ENCODE measurements at places on chromosomes 7 and 10.

- no peak for DNase-seq
Measured at GRCh38 chr10:86253091-86254072, 113.2 kb downstream of the GRID1 start.

- DNase-seq: no peak
Measured at GRCh38 chr10:33661580-33662336, 327.3 kb upstream of the NRP1 start.

- DNase-seq: no peak
Measured at GRCh38 chr7:13981070-13981469, 8.4 kb downstream of the ETV1 start.

GRCh38 chr7:108079648-108080591, 50.2 kb downstream of the LAMB4 start:
- no peak for DNase-seq

DNA sequence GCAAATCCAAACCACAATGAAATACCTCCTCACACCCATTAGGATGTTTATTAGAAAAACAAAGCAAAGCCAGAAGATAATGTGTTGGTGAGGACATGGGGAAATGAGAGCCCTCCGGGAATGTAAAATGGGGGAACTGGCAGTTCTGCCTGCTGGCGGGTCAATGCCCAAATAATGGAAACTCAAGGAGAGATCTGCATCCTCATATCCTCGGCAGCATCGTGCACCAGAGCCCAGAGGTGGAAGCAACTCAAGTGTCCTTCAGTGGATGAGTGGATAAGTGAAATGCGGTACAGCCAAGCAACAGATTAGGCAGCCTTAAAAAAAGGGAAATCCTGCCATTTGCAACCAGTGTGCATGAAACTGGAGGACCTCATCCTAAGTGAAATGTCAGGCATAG, 325.2 kb downstream of the WDR37 start:
- no peak for DNase-seq

DNA sequence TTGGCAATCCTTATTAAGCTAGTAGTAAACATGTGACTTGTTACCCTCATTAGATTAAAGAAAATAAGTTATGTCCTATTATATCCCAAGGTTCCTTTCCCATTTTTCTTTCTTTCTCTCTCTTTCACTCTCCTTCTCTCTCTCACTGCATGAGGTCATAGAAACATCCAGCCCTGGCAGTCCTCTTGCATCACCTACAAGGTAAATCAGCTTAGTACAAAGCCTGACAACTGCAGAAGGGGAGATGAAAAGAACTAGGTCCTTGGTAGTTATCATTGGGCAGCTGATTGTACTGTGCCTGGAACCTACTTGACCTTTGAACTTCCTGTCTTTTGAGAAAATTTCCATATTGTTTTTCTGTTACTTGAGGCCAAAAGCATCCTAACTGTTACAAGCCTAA, 307.9 kb upstream of the SP8 start:
- no peak for DNase-seq

- DNase-seq: peak; percentile 69
Measured at GRCh38 chr7:786472-787255, 45.6 kb upstream of the SUN1 start.

- no peak for DNase-seq
Measured at GRCh38 chr7:139648941-139649425, 125.5 kb downstream of the CLEC2L start.

DNA sequence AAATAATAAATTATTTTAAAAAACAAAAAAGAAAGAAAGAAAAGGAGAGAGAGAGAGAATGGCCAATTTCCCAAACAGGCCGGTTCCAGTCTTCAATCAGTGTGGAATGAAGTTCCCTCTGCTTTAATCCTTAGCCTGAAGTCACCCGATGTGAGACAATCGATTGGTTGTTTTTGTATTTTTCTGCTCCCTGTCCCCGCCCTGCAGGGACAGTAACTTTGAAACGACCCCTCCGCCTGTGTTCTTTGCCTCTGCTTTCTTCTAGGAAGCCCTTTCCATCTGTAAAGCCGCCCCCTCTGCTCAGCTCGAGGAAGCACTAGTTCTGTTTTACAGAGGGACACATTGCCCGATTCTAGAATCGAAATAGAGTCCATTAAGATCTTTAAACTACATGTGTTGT, 33.4 kb downstream of the FOXL3 start:
- DNase-seq: no peak

- DNase-seq: no peak
Measured at GRCh38 chr10:77308084-77308732, 329.4 kb downstream of the KCNMA1 start.

- no peak for DNase-seq
Measured at GRCh38 chr10:54666192-54666591, 134.8 kb downstream of the PCDH15 start.

Measured in activated T-cell treated with anti-CD3 and anti-CD28 coated beads for 1 hour (primary cell).